ENCODE measurements at places on chromosomes 3 and 15. TPM values are rescaled to one million over a fixed set of nuclear protein-coding genes. Genes with fewer than 3 reads are reported as not detected.

GRCh38 chr3:52171514-52172261 is 17.5 kb upstream of the POC1A start:
- no peak for DNase-seq

- no peak for DNase-seq
Measured at GRCh38 chr3:114067804-114068203, 11.3 kb downstream of the QTRT2 start.

GRCh38 chr15:53218666-53219580 is 428.8 kb upstream of the ONECUT1 start:
- DNase-seq, result no peak

DNA sequence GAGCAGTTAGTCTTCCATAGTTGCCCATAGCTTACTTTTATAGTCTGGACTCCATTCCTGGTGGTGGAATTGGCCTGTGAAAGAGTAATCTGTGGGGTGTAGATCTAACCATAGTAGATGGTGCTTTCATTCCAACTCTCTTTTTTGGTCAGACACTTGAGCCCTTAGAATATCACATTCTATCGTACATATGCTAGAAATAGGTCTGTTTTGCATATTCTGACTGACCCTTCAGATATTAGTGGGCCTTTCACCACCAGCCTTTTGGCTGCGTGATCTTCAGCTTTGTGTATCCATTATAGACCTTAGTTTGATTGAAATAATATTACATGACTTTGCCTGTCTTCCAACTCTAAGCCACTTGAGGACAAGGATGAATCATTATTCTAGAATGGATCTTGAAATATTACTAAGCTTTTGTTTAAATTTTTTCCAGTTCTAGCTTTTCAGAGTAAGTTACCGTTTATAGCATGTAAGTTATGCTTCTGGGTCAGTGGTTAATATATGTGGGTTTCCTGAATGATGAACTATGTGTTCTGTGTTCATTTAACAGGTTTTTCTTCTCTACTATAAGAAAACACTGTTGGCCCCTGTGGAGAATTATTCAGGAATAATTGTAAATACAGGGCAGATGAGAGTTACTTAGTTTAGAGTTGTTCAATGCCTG is 8.7 kb downstream of the RAB7A start:
- no peak for DNase-seq

DNA sequence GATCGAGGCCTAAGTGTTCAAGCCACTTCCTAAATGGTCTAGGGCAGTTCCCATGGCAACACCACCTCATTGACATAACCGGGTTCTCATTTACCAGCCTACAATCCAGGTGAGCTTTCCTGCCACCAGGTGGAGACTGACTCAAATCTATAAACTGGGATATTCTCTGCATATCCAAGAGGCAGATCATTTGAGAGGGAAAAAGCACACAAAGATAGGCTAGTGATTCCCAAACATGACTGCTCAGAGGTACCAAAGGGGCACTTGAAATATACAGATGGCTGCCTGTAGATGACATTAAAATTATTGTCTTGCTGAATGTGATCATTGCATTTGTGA is 141.3 kb upstream of the PROK2 start:
- DNase-seq, result peak; percentile 24

DNA sequence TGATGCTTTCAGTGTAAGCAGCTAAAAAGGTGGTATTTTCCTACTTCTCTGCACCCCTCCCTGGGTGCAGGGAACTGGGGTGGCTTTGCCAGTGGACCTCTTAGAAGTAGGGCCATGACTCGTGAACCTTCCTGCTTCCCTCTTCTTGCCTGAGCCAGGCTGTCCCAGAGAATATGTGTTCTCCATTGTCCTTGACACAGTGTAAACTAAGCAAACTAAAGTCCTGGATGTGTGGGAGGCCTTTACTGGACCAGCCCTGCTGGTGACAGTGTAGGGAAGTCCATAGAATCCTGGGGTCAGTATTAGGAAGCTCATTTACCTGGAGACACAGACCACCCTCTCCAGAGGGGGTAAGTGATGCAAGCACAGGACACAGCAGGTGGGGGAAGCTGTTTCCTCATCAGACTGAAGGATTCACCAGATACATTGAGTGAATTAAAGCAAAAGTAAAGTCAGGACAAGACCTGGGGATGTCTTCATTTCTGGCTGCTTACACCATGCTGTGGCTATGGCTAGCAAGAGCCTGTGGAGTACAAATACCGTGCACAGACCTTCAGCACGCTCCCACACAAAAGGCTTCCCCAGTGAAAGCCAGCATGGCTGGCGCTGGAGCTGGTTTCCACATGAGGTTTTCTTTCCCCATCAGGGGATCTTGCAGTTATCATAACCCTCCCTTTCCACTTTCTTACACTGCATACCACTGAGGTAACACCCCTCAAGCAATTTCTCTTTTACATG is 64.8 kb upstream of the LPP start:
- DNase-seq, result no peak

- no peak for DNase-seq
Measured at GRCh38 chr3:58062472-58062871, 54.2 kb downstream of the FLNB start.

- no peak for DNase-seq
Measured at GRCh38 chr3:9875448-9875847, 4.6 kb downstream of the CIDEC start.

SOX14 gene
- not detected for total RNA-seq

LRRIQ4 gene
- not detected for total RNA-seq

SAMMSON gene
- total RNA-seq, result not detected

SERPINI2 gene
- total RNA-seq, result not detected
